ENCODE measurements at places on chromosomes 12 and 14.

- no peak for DNase-seq
Measured at GRCh38 chr12:8629486-8630033, 16.9 kb upstream of the AICDA start.

DNA sequence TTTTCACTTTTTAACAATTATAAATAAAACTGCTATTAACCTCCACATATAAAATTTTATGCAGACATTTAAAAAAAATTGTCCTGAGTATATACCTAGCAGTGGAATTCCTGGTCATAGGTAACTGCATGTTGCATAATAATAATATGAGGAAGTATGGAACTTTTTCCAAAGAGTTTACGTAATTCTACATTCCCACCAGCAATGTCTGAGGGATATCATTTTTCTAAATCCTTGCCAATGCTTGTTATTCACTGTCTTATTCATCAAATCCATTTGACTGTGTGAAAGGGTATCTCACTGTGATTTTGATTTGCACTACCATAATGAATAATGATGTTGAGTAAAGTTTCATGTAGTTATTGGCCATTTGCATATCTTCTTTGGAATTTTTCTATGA lies 393.8 kb downstream of the LRFN5 start:
- no peak for DNase-seq

GRCh38 chr12:68793436-68793835 lies 14.5 kb upstream of the MDM2 start:
- no peak for DNase-seq

GRCh38 chr12:167959-168600 lies 45.9 kb downstream of the SLC6A12 start:
- no peak for DNase-seq

DNA sequence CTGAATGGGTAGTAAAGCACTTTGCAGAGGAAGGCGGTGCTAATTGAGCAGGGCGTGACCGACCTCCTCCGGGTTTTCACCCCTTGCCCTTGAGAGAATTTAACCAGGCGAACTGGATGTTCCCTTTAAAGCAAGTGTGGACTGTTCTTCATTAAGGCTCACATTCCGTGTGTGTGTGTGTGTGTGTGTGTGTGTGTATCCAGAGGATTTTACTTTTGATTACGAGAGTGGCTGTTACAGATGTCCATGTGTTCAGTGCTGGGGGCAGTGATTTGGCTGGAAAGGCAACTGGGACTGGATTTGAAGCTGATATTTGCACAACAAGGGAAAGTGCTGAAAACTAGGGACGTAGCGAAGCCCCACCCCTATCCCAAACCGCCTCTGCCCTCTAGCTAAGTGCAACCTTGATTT lies 2.2 kb downstream of the TMEM132C start:
- DNase-seq = no peak

DNA sequence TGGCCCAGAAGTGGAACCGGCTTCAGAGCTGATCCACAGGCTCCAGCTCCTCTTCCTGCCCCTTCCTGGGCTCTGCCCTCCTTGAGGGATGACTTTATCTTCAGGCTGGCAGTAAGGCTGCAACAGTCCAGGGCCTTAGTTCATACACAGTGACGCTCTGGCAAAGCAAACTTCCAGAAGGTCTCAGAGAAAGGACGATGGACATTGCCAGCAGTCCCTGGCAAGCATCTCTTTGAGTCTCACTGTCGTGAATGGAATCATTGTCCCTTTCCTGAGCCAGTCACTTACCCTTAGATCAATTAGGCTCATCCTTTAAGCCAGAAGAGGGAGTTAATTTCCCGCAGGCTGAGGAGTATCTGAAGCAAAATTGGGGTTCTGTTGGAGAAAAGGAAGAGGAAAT lies 8.6 kb downstream of the AK7 start:
- peak; percentile 60 for DNase-seq

DNA sequence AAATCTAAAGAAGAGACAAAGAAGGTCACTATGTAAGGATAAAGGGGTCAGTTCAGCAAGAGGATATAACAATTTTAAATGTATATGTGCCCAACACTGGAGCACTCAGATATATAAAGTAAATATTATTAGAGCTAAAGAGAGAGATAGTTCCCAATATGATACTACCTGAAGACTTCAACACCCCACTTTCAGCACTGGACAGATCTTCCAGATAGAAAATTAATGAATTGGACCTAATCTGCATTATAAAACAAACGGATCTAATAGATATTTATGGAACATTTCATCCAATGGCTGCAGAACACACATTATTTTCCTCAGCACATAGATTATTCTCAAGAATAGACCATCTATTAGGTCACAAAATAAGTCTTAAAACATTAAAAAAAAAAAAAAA lies 24.1 kb upstream of the SRGAP1 start:
- no peak for DNase-seq

GRCh38 chr12:107362960-107363359 lies 269.6 kb upstream of the CRY1 start:
- no peak for DNase-seq

DNA sequence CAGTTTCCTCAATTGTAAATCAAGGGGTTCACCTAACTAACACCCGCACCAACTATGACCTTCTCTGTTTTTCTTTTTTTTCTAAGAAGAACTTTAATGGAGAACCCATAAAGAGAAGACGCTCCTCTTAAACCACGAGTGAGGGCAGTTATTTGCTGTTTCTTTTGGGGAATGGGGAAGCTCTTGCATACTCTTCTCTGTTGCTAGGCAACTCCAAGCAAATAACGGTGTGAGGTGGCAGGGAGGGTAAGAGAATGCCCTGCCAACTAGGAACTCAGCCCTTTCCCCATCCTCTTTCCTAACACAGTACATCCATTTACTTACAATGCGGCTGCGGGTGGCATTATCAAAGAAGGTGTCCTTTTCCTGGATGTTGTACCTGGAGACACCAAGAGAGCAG lies 114.9 kb downstream of the ANO2 start:
- no peak for DNase-seq

DNA sequence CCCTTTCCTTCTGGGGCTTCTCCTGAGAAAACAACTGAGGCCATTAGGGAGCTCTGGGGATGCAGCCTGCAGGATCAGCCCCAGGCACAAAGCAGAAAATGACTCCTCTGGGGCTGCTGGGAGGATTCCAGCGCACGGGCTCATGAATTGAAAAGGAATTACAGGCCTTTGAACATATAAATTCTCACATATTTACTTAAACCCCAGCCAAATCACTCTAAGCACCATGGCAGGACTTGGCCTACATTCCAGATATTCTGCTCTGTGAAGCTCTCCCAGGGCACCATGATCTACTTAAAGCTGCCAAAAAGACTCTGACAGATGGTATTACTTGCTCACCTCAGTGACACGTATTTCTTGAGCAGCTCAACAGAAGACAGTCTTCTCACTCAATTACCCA lies 87.2 kb downstream of the ZFC3H1 start:
- DNase-seq = no peak

DNA sequence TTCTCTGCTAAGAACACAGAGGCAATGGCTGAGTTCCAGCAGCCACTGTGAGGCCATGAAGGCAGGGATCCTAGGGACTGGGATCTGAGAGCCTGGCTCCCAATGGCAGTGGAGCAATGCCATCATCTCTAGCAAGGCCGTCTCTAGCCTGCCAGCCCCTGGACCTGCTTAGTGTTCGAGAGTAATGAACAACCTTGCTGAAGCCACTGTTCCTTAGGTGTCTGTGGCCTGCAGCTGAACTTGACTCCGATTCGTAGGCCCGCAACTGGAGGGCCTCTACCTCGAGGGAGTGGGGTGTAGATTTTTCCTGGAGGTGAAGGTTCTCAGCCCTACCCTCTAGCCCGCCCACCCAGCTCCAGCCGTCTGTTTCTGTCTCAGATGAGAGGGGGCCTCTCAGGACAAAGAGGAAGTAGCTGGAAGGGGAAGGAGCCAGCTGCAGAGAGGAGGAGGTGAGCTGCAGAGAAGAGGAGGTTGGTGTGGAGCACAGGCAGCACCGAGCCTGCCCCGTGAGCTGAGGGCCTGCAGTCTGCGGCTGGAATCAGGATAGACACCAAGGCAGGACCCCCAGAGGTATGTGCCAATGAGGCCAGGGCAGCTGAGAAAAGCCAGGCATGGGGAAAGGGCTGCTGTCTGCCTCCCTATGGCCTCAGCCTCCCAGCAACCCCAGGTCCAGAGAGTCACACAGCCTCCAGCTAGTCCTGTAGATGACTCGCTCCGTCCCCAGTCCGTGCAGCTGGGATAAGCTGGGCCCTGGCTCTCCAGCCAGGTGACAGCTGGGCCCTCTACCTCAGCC lies at the start of gene PLD4:
Gene PLD4, plus strand, starts transcription at position 459 of the 793 bp plus-strand sequence. CDS start 2,262 bp downstream, outside the sequence.
- DNase-seq = no peak

- no peak for DNase-seq
Measured at GRCh38 chr12:1592444-1593173, 1.8 kb downstream of the FBXL14 start.

DNA sequence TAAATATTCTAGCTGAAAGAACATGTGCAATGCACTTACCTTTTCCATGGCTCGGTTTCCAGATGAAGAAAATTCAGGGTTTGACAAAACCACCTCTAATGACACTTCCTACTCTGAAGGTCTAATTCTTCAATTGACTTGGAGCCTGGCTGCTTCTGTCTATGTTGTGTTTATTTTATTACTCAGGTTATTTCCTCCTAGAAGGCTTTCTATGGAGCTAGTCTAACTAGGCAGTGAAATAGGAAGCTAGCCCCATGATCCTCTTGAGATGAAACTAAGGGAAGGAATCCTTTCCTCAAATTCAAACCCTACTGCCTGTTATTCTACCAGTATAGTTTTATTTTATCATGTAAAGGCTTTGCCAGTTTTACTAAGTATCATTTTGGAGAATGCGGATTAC lies 20.9 kb upstream of the IFNG-AS1 start:
- no peak for DNase-seq

DNA sequence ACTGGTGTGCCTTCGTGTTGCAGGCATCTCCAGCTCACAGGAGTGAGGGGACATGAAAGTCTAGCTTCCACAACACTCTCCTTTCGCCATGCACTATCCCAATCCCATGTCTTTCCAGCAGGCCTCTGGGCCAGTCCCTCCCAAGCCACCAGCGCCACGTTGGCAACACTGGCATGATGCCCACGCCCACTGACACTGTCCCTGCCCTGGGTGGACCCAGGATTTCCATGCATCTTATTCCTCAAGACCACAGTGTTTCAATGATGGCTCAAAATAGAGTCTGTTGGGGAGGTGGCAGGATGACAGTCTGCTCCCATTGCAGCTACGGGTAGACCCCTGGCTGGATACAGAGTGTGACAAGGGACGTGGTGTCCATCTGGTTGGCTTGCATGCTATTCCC lies 2.3 kb downstream of the SP7 start:
- no peak for DNase-seq

- DNase-seq = no peak
Measured at GRCh38 chr12:39355841-39356240, 87.1 kb downstream of the KIF21A start.

- DNase-seq = peak; percentile 41
Measured at GRCh38 chr14:102235275-102235897, 69.6 kb downstream of the MOK start.

DNA sequence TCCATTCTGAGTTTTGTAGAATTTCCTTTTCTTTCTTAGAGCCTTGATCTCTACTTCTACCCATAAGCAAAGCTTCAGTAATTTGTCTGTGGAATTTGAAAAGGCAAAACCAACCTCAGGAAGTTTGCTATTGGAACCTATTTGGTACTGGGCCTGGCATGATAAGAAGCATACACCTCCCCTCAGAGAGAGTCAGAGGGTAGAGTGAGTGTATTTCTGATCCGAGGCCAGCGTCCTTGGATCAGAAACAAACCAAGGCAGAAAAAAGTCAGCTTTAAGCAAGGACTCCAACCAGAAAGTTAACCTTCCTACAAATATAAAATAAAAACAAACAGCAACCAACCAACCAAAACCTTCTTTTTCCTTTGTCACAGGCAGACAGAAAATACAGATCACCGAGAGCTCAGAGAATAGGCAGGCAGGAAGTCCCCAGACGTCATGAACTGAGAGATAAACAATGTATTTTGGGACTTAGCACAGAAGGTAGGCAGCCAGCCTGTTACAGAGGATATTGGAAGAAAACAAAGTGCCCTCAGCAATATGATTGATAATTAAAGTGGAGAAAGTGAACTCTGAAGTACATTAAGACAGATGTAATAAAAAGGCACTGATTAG lies 141.5 kb downstream of the NEDD1 start:
- DNase-seq = no peak

DNA sequence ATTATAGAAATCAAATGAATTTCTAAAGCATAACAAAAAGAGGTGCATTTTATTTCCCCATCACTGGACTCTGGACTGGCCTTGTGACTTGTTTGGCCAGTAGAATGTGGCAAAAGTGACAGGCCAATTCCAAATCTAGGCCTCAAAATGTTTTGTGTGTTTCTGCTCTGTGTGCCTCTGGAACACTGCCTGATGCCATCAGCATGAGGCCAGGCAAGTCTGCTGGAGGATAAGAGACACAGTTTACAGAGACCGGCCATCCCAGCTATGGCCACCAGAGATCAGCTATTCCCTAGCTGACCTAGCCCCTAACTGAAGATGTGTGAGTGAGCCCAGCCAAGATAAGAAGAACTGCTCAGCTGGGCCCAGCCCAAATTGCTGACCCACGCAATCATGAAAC lies 32.9 kb downstream of the ASCL1 start:
- no peak for DNase-seq

GRCh38 chr12:64840119-64840518 lies 15.7 kb downstream of the TBC1D30 start:
- no peak for DNase-seq

GRCh38 chr14:100406505-100407131 lies 83.5 kb downstream of the SLC25A47 start:
- DNase-seq = no peak

DNA sequence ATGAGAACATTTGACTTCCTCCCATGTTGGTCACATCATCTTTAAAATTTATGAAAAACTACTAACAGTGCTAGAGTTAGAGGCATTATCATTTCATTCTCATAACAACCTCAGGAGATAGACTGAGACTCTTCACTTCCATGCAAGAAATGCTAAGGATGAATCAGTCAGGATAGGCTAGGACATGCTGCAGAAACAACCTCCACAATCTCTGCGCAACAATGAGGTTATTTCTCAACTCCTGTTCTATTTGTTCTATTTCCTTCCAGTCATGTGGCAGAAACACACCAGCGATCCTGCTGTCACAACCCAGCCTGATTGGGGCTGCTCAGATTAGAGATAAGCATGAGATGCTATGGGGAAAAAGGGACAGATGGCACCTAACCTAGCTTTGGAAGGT lies 49.0 kb upstream of the TMEM263 start:
- DNase-seq = no peak

- no peak for DNase-seq
Measured at GRCh38 chr14:75339059-75339458, 60.4 kb downstream of the FOS start.

All from hippocampal formation (tissue), 2 donors.